ENCODE measurements at places on chromosomes 6 and 20. TPM values are rescaled to one million over a fixed set of nuclear protein-coding genes. Genes with fewer than 3 reads are reported as not detected.

GRCh38 chr6:136582711-136583471 lies 32.7 kb upstream of the MAP7 start:
- DNase-seq = no peak

DNA sequence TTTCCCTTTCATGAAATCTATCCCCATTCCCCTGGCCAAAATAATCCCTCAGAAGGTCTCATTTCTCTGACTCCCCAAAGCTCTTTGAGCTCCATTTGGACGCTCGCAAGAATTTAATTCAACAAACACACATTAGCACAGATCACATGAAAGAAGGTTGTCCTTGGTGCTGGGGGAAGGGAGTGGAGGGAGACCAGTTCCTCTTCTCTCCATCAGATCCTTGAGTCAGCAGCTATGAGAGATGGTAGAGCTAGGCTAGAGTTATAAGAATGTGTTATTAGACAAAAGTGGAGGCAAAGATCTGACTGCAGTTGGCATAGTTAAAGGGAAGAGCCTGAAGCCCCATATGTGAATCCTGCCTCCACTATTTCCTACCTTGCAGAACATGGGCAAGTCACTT lies 184.2 kb upstream of the CDYL start:
- DNase-seq = no peak

GRCh38 chr20:16571333-16571732 lies 1.9 kb downstream of the KIF16B start:
- no peak for DNase-seq

Gene GMPR
- 125 TPM for total RNA-seq

DNA sequence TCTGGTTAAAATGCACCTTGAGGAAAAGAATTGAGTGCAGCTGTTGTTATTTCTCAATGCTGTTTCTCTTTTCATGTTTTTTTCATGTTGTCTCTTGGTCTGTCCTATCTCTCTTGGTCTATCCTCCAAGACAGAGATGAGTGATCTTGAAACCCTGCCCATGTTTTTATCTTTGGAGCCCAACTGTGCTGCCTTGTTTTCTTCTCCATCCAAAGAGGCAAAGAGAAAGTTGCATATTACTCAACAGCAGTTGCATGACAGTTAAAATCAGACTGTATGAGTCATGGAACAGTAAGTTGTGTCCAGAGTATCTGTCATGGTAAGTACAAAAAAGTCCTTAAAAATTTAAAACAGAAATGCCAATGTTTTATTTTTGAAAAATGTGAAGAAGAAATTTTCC lies 26.2 kb downstream of the BCAS1 start:
- no peak for DNase-seq

DNA sequence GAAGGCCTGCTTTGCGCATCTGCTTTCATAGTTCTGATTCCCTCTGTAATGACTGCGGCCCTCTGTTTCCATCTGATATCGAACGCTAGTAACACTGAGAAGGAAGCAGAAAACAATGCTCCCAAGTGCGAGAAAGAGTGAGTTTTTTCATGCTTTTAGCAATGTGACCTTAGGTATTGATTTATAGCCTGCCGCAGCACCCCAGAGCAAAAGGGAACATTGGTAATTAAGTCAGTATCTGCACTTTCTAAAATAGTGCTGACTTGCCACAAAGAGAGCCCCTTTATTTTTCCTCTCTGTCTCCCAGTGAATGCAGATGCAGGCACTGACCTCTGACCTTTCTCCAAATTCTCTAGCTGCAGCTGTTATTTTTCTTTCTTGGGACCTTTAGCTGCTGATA lies 129.8 kb downstream of the HDGFL1 start:
- no peak for DNase-seq

- no peak for DNase-seq
Observed at GRCh38 chr20:235891-236290, 8.8 kb downstream of the DEFB129 start.

GRCh38 chr6:11424395-11425034 lies 113.0 kb upstream of the TMEM170B start:
- no peak for DNase-seq

Gene TMEM242
- total RNA-seq = 19.4 TPM

DNA sequence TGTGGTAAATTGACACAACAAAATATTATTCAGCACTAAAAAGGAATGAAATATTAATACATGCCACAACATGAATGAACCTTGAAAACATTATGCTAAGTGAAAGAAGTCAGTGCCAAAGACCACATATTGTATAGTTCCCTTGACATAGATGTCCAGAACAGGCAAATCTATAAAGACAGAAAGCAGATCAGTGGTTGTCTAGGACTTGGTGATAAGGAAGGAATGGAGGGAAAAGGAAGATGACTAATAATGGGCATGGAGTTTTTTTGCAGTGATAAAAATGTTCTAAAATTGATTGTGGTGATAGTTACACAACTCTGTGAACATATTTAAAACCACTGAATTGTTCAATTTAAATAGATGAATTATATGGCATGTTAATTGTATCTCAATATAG lies 32.5 kb downstream of the TBX18 start:
- no peak for DNase-seq

Gene POLH
- total RNA-seq = 5.9 TPM

GRCh38 chr6:54602591-54602990 lies 244.0 kb upstream of the FAM83B start:
- no peak for DNase-seq

DNA sequence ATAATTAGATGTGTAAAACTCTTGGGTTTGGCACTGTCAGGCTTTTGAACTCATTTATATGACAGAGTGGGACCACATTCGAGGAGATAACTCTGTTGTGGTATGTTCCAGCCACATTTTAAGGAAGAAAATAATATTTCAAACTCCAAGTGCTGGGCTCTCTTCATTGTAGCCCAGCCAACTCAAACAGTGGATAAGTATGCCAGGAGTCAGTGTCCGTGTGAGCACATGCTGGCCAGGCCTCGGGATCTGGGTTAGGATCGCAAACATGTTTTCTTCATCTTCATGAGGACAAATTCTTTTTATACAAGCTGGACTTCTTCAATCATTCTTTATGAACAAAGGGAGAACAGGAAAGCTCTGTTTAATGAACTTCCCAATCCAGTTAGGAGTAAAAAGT lies 497.5 kb downstream of the MAFB start:
- DNase-seq = no peak

DNA sequence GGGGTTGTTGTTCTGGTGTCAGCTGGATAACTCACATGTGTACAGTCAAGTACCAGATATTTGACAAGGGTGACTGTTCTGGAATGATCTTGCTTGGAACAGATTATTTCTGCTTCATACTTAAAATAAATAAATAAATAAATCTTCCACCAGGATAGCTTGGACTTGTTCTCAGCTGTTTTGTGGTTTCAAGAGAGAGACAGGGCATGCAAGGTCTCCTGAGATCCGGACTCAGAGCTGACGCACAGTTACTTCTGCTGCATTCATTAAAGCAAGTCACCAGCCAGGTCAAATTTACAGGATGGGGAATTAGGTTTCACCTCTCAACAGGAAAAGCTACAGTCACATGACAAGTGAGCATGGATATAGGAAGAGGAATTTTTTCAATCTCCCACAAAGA lies 285.0 kb upstream of the SPTLC3 start:
- DNase-seq = no peak

DNA sequence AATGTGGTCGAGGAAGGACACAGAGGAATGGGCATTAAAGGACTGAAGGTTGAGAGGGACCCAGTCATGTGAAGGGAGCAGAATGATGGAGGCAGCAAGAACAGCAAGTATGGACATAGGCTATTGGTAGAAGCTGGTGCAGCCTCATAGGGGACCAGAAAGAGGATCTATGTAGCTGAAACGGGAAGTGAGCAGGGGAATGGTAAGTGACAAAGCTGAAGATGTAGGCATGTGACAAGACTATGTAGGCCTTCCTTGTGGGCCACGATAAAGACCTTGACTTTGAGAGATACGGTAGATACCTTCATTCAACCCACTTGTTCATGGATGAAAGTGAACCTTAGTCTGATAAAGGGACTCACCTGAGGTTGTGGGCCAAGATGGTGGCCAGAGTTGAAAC lies 3.5 kb downstream of the CTNNBL1 start:
- no peak for DNase-seq

DNA sequence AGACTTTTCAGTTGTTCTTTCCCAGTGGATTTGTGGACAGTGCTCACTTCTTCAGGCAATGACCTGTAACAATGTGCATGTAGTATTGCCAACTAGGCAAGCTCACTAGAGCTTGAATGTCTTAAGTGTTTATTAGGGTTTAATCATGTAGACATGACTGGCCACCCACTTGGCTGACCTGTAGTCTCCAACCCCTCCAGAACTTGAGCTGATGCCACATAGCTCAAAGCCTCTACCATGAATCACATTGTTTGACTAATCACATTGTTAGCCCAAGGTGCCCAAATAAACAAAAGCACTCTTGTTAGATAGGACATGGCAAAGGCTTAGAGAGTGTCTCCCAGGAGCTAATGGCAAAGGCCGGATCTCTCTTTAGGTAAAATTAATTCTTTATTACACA lies 272.7 kb downstream of the GRIK2 start:
- DNase-seq = no peak

Gene TNFRSF6B
- 1.0 TPM for total RNA-seq

Gene KHDC1L
- not detected for total RNA-seq

Gene VGLL2
- not detected for total RNA-seq

- no peak for DNase-seq
Observed at GRCh38 chr6:6918216-6918983, 189.4 kb upstream of the RREB1 start.

DNA sequence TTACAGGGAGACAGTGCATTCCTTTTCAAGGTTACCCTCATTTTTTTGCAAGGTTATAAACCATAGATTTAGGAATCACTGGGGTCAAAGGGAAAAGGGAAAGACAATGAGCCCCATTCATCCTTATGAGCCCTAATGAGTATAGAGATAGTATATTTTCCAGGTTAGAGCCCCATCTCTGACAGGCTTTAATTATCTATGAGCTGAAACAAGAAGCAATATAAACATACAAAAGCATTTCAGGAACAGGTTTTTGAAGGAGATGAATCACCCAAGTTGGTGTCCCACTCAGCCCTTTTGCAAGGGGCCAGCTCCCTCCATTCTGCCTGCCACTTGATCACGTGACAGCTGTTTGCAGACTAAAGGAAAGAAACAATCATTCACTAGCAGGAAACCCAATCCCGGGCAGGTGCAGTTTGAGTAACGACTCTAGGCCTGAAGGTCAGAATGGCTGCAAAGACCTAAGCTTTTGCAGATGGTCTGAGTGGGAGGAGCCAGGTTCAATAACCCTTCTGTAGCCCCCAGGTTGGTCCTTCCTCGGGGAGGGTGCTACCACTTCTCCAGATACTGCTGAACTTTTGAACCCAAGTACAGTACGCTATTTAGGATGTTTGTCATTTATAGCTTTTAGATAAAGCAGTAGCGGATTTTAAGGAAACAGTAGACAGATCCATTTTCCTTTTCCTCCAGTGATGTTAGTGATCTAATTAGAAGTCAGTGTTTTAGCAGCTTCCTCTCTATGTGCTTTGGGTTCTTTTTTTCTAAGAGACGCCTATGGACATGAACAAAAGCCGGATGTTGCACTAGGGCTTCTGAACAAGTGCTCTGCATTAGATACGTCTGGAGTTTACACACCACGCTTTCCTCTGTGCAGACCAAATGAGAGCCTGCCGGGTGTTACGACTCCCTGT lies 253.2 kb downstream of the SOX4 start:
- DNase-seq = no peak

DNA sequence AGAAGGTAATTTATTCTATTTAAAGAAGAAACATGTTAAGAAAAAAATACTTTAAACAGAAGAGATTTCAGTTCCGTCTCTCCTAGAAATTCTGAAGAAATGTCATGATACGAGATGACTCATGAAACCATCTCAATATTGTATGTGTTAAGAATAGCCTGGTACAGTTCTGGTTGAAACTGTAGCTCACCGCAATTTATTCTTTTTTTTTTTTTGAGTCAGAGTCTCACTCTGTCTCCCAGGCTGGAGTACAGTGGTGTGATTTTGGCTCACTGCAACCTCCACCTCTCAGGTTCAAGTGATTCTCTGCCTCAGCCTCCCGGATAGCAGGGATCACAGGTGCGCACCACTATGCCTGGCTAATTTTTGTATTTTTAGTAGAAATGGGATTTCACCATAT lies 103.3 kb downstream of the ARHGAP18 start:
- no peak for DNase-seq

DNA sequence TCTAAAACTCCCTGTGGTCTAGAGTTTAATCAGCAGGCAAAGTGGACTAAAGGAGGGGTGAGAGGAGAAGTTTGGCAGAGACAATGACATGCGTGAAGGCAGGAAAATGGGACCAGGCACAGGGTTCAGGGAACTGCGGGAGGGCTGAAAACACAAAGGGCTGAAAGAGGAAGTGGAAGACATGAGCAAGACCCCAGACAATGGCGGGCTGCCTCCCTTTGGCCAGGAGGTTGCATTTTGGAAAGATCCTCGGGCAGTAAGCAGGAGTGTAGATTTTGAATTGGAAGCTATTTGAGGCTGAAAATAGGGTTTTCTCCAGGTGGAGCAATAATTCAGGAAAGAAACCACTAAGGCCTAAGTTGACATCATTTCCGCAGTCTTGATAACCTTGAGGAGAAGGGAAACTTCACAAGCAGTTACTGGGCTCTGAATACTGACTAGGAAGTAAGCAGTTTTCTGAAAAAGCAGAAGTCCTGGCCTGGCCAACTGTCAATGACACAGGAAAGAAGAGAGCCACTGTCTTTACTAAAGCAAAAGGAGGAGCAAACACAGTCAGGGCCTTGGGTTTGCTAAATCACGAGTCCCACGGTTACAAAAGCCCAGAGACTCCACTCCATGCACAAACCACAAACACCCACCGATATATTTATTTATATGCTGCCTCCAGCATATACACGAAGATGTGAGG lies 3.4 kb downstream of the LY86 start:
- peak; percentile 73 for DNase-seq

GRCh38 chr20:24059174-24059573 lies 70.6 kb upstream of the GGTLC1 start:
- DNase-seq = no peak

Gene SOBP
- total RNA-seq = 16.4 TPM

GRCh38 chr6:106066989-106067388 lies 19.1 kb upstream of the PRDM1 start:
- DNase-seq = no peak

DNA sequence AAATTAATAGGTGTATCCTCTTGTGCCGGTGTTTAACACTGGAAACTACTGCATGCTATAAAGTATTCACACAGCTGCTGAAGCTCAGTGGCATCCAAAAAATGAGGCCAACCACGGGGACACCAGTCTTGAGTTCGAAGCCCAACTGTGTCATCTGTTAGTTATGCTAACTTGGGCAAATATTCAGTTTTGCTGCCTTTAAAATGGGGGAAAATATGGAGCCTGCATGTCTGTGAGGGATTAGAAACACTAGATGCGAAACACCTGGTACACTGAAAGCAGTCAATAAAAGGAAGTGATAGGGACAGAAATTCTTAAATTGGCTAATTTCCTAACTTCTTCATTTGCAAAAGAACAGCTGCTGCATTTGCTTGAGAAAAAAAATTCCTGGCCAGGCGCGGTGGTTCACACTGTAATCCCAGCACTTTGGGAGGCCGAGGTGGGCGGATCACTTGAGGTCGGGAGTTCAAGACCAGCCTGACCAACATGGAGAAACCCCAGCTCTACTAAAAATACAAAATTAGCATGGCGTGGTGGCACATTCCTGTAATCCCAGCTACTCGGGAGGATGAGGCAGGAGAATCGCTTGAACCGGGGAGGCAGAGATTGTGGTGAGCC lies 36.6 kb upstream of the MLIP start:
- DNase-seq = peak; percentile 55

Measured in Right ventricle myocardium inferior (tissue), 1 donor.